Lower lobe of right lung (tissue), 2 donors: ENCODE measurements at places on chromosomes 6 and 20. TPM values are rescaled to one million over a fixed set of nuclear protein-coding genes. Genes with fewer than 3 reads are reported as not detected.

The TTK gene
- 1.7 TPM for total RNA-seq

The FKBP5 gene
- 128 TPM for total RNA-seq

The NKX2-2 gene
- not detected for total RNA-seq

The SLC32A1 gene
- not detected for total RNA-seq

The C6orf132 gene
- 13.5 TPM for total RNA-seq

The LIN28B gene
- not detected for total RNA-seq

DNA sequence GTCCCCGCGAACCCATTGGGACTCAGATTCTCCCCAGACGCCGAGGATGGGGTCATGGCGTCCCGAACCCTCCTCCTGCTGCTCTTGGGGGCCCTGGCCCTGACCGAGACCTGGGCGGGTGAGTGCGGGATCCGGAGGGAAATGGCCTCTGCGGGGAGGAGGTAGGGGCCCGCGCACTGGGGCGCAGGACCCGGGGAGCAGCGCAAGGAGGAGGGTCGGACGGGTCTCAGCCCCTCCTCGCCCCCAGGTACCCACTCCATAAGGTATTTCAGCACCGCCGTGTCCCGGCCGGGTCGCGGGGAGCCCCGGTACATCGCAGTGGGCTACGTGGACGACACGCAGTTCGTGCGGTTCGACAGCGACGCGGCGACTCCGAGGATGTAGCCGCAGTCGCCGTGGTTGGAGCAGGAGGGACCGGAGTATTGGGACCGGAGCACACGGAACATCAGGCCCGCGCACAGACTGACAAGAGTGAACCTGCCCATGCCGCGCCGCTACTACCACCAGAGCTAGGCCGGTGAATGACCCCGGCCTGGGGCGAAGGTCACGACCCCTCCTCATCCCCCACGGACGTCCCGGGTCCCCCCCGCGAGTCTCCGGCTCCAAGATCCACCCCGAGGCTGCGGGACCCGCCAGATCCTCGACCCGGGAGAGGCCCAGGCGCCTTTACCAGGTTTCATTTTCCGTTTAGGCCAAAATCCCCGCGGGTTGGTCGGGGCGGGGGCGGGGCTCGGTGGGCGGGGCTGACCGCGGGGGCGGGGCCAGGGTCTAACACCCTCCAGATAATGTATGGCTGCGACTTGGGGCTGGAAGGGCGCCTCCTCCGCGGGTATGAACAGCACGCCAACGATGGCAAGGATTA lies 15.7 kb upstream of the HLA-A start:
- H3K36me3 ChIP-seq, result no peaks in the 10 kb centered on the region
- no peaks in the 10 kb centered on the region for H3K27me3 ChIP-seq
- peaks cover 11% of the 10 kb centered on the region for H3K4me1 ChIP-seq
- peak; percentile 91 for DNase-seq
- H3K27ac ChIP-seq, result peak overlapping the region; percentile 98

GRCh38 chr6:1917626-1918371 lies 308.1 kb downstream of the FOXC1 start:
- no peaks in the 10 kb centered on the region for H3K4me1 ChIP-seq
- no peaks in the 10 kb centered on the region for H3K27me3 ChIP-seq
- no peaks in the 10 kb centered on the region for H3K36me3 ChIP-seq
- no peak overlapping the region for H3K27ac ChIP-seq

- H3K4me1 ChIP-seq, result no peaks in the 10 kb centered on the region
- no peak for DNase-seq
- H3K27ac ChIP-seq, result no peak overlapping the region
- H3K27me3 ChIP-seq, result no peaks in the 10 kb centered on the region
Measured at GRCh38 chr6:6646859-6647258, 58.3 kb downstream of the LY86 start.

DNA sequence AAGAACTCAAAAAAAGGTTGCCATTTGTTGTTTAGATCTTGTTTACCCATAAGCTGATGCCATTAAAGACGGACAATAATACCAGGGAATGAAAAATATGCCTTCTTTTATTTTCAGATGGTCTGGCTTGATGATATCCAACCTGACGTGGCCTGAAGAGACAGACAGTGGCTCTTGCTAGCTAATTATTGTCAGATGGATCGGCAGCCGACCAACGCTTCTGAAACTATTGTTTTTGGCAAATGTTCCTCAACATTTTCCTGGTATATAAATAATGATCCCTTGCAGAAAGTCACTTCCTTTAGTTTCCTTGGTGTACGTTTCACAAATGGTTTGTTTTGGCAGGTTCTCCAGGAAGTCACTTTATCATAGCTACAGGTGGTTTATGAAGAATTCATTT lies 290.9 kb upstream of the TSHZ2 start:
- no peak for DNase-seq
- no peak overlapping the region for H3K27ac ChIP-seq
- peaks cover 11% of the 10 kb centered on the region for H3K4me1 ChIP-seq
- peaks cover 9% of the 10 kb centered on the region for H3K27me3 ChIP-seq

DNA sequence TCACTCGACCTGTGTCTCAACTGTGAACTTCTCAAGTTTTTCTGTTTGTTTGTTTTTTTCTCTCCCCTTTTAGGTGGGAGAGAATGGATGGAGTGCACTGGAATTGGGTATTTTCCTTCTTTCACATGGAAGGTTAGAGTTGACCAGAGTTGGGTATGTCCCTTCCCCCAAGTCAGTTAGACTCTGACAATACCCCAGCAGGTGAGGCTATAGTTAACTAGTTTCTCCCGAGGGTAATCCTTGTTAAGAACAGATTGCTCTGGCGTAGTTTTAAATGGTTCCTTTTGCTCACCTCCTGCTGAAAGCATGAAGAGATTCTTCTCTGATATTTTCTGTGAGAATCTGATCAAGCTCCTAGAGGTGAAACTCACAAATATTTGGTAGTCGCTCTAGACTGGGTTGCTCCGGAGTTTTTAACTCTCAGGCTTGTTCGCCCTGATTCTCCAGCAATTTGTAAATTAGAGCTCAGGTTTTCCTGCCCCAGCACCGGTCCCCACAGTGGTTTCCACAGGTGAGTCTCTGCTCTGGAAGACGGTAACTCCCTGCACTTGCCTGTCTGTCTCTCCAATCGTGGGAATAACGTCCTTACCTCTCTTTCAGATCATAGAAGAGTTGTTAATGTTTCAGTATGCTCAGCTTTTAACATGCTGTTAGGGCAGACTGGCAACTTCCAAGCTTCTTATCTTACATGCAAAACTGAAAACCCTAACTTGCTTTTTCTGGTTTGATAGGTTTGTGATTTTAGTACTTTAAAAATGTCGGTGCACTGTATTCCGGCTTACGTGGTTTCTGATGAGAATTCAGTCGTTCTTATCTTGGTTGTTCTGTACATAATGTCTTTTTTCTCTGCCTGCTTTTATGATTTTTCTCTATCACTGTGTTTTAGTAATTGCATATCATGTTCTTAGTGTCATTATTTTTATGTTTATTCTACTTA lies 111.2 kb upstream of the HIVEP1 start:
- H3K27ac ChIP-seq, result no peak overlapping the region
- H3K36me3 ChIP-seq, result no peaks in the 10 kb centered on the region
- no peak for DNase-seq
- no peaks in the 10 kb centered on the region for H3K27me3 ChIP-seq

- no peaks in the 10 kb centered on the region for H3K27me3 ChIP-seq
- DNase-seq, result peak; percentile 30
- no peak overlapping the region for H3K27ac ChIP-seq
- H3K36me3 ChIP-seq, result no peaks in the 10 kb centered on the region
- H3K4me3 ChIP-seq, result no peak overlapping the region
- no peaks in the 10 kb centered on the region for H3K4me1 ChIP-seq
Measured at GRCh38 chr6:170039156-170040114, 251.4 kb downstream of the DLL1 start.

DNA sequence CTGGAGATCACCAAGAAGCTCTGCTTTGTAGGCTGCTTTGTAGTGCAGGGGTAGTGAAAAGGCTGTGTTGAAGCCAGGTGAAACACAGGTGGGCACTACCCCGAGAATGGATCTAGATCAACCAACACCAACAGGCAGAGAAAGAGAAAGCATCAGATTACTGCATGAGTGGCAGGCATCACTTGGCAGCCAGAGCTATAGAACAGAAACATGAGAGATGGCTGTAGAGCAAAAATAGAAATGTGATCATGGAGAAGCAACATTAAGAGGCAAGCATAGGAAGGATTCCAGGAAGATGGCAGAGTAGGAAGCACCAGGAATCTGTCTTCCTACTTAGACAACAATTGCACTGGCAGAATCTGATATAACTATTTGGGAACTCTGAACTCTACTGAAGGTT lies 311.1 kb upstream of the TCF21 start:
- no peak overlapping the region for H3K27ac ChIP-seq
- no peaks in the 10 kb centered on the region for H3K27me3 ChIP-seq
- no peaks in the 10 kb centered on the region for H3K36me3 ChIP-seq
- H3K4me1 ChIP-seq, result no peaks in the 10 kb centered on the region
- no peak overlapping the region for H3K4me3 ChIP-seq

GRCh38 chr20:25439328-25439727 lies 31.9 kb downstream of the GINS1 start:
- H3K36me3 ChIP-seq, result no peaks in the 10 kb centered on the region
- no peak overlapping the region for H3K27ac ChIP-seq
- DNase-seq, result no peak
- no peak overlapping the region for H3K4me3 ChIP-seq
- no peaks in the 10 kb centered on the region for H3K27me3 ChIP-seq
- no peaks in the 10 kb centered on the region for H3K4me1 ChIP-seq

GRCh38 chr6:167644412-167645132 lies 182.1 kb upstream of the AFDN start:
- no peak for DNase-seq
- H3K4me1 ChIP-seq, result no peaks in the 10 kb centered on the region
- H3K4me3 ChIP-seq, result no peak overlapping the region
- no peaks in the 10 kb centered on the region for H3K27me3 ChIP-seq

DNA sequence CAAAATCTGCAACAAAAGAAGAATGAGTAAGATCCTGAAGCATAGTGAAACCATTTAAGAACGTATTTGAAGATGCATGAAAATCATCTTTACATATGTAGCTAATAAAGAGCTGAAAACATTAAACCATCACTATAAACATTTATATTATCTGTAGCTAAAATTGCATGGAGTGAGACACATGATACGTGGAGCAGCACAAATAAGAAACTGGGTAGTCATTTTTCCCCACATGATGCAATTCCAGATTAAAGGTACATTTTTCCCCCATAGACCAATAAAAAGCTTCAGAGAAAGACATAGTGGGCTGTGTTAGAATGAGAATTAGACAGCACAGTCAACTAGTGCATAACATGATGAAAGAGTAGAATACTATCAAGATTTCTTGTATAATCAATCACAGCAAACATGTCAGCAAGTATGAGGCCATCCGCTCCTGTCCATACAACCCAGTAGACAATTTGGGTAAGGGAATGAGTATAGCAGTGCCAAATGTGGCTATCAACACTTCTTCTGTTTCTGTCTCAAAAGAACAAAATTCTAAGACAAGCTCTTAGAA lies 67.0 kb downstream of the RSPO3 start:
- no peaks in the 10 kb centered on the region for H3K4me1 ChIP-seq
- no peaks in the 10 kb centered on the region for H3K36me3 ChIP-seq
- H3K27me3 ChIP-seq, result no peaks in the 10 kb centered on the region
- H3K27ac ChIP-seq, result no peak overlapping the region
- DNase-seq, result no peak

DNA sequence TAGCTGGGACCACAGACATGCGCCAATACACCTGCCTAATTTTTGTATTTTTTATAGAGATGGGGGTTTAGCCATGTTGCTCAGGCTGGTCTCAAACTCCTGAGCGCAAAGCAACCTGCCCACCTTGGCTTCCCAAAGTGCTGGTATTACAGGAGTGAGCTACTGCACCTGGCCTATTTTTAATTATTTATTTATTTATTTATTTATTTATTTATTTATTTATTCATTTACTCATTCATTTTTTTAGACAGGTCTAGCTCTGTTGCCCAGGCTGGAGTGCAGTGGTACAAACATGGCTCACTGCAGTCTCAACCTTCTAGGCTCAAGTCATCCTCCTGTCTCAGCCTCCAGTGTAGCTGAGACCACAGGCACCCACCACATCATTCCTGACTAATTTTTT lies 434.3 kb downstream of the DOK5 start:
- no peaks in the 10 kb centered on the region for H3K4me1 ChIP-seq
- no peaks in the 10 kb centered on the region for H3K36me3 ChIP-seq
- no peak for DNase-seq
- no peaks in the 10 kb centered on the region for H3K27me3 ChIP-seq

GRCh38 chr6:4698901-4699659 lies 77.1 kb upstream of the CDYL start:
- H3K36me3 ChIP-seq, result no peaks in the 10 kb centered on the region
- H3K4me3 ChIP-seq, result no peak overlapping the region
- H3K27ac ChIP-seq, result no peak overlapping the region
- H3K4me1 ChIP-seq, result no peaks in the 10 kb centered on the region
- no peak for DNase-seq

GRCh38 chr6:10465629-10466499 lies 51.0 kb upstream of the TFAP2A start:
- H3K36me3 ChIP-seq, result no peaks in the 10 kb centered on the region
- H3K4me1 ChIP-seq, result no peaks in the 10 kb centered on the region
- peaks cover 6% of the 10 kb centered on the region for H3K27me3 ChIP-seq
- H3K27ac ChIP-seq, result no peak overlapping the region
- no peak overlapping the region for H3K4me3 ChIP-seq
- DNase-seq, result no peak

DNA sequence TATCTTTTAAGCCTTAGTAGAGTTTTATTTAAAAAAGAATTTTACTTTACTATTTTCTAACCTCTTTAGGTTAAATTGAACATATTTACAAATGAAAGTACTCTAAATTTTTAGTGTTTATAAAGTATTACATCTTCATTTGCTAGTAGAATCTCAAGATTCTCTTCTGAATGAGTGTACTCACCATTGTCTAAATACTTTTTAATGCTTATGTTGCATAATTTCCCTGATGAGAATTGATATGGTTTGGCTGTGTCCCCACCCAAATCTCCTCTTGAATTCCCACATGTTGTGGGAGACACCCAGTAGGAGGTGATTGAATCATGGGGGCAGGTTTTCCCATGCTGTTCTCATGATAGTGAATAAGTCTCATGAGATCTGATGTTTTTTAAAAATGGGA lies 53.6 kb downstream of the VIP start:
- no peaks in the 10 kb centered on the region for H3K27me3 ChIP-seq
- H3K36me3 ChIP-seq, result no peaks in the 10 kb centered on the region
- no peak overlapping the region for H3K4me3 ChIP-seq
- no peak overlapping the region for H3K27ac ChIP-seq

GRCh38 chr20:42549496-42549895 lies 640.2 kb downstream of the PTPRT start:
- no peaks in the 10 kb centered on the region for H3K27me3 ChIP-seq
- no peak overlapping the region for H3K4me3 ChIP-seq
- no peaks in the 10 kb centered on the region for H3K36me3 ChIP-seq
- H3K27ac ChIP-seq, result no peak overlapping the region

GRCh38 chr20:58402305-58402704 lies 13.3 kb downstream of the VAPB start:
- DNase-seq, result no peak
- no peak overlapping the region for H3K4me3 ChIP-seq
- H3K27ac ChIP-seq, result no peak overlapping the region
- H3K36me3 ChIP-seq, result no peaks in the 10 kb centered on the region
- peaks cover 39% of the 10 kb centered on the region for H3K4me1 ChIP-seq
